ENCODE measurements at places on chromosomes 7 and 10.

DNA sequence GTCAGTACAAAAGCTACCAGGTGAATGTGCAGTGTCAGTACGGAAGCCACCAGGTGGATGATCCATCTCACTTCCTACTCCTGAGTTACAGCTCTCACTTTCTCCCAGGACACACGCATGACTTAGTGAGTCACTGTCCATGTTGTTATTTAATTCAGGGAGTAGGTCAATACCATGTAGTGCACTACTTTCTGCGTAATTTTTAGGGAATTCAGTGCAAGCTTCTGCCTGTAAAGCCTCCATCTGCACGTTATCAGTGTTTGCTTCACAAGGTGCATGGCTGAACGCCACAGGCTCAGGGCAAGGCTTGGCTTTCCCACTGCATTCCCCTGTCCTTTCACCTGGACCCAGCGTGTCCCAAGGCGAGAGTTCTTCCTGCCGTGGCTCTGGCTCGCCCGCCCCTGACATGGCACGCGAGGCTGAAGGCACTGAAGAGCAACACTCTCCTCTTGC, 59.5 kb downstream of the LARP4B start:
- H3K36me3 ChIP-seq: no peaks in the 10 kb centered on the region
- H3K27me3 ChIP-seq: no peaks in the 10 kb centered on the region
- peaks cover 19% of the 10 kb centered on the region for H3K4me1 ChIP-seq
- DNase-seq: no peak
- H3K4me3 ChIP-seq: no peak overlapping the region

DNA sequence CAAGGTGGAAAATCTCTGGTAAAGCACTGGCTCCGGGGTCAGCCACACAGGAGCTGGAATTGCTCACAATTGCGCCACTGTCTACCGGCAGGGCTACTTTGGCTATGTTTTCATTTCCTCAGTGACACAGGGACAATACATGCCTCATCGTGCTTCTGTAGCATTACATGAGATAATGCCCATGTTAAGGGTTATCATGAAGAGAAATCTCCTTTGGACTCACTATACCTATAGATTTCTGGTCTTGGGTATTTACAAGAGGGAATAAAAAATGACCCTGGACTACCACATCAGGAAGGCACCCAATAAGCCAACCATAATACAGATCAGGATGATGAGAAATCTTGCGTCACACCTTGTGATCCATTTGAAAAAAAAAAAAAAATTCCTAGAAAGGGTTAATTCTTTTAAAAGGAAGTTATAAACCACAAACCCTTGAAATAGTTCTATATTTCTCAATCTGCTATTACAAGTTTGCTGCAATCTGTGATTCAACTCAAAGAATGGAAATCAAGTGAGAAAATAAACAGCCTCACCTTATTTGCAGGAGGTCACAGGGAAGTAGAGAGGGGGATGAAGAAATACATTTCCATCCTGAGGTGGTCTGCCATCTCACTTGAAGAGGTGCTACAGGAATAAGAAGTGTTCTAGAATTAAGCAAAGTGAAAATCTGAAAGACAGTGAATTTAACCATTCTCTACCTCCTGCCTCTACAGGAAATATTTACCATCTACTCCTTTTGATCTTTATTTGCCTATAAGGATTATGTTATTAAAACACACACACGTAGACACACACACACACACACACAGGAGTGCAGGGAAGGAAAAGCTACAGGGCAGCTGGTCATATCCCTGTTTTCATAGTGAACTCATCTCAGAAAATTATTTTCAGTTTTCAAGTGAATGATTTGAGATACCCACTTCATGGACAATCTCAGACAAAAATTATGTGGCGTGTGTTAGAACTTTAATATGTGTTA, 231.3 kb upstream of the CELF2 start:
- no peak overlapping the region for H3K27ac ChIP-seq
- H3K36me3 ChIP-seq: no peaks in the 10 kb centered on the region
- H3K4me3 ChIP-seq: no peak overlapping the region
- DNase-seq: peak; percentile 75

- H3K4me1 ChIP-seq: no peaks in the 10 kb centered on the region
- DNase-seq: no peak
- H3K27ac ChIP-seq: no peak overlapping the region
- no peak overlapping the region for H3K4me3 ChIP-seq
- no peaks in the 10 kb centered on the region for H3K27me3 ChIP-seq
These were observed 33.8 kb upstream of the FIS1 start for GRCh38 chr7:101278461-101279292.

- no peaks in the 10 kb centered on the region for H3K36me3 ChIP-seq
- H3K27ac ChIP-seq: no peak overlapping the region
- DNase-seq: no peak
- no peak overlapping the region for H3K4me3 ChIP-seq
These were observed 2.5 kb upstream of the UPK3B start for GRCh38 chr7:76507723-76508406.

DNA sequence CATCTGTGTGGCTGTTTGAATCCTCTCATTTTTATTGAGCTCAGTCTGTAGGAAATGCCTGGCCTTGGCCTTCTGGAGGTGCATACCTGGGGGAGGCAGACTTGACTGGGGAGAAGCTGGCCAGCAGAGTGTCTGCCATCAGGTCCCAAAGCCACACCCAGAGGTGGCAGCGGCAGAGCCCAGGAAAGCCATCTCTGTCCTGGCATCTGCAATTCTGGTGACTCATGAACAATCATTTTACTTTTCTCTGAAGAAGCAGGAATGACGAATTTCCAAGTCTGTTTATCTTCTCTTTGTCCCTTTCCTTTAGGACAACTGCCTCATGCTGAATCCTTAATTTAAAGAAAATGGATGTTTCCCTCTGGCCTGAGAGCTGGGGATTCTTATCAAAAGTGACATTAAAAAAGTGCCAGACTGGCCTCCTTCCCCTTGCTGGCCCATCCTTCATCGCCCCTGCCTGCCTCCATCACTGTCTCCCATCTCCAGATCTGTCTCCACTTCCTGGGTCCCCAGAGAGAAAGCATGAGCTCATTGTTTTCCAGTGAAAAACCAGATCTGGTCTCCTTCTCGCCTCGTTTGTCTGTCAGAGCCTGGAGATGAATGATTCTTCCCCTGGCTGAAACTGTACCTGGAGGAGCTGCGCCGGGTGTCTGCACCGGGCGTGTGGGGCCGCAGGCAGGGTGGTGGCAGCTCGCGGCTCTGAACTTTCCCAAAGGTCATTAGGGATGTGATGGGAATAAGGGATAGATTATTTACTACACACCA, 124.5 kb downstream of the TMEM178B start:
- H3K4me1 ChIP-seq: no peaks in the 10 kb centered on the region
- no peaks in the 10 kb centered on the region for H3K27me3 ChIP-seq
- H3K4me3 ChIP-seq: no peak overlapping the region
- no peak overlapping the region for H3K27ac ChIP-seq

DNA sequence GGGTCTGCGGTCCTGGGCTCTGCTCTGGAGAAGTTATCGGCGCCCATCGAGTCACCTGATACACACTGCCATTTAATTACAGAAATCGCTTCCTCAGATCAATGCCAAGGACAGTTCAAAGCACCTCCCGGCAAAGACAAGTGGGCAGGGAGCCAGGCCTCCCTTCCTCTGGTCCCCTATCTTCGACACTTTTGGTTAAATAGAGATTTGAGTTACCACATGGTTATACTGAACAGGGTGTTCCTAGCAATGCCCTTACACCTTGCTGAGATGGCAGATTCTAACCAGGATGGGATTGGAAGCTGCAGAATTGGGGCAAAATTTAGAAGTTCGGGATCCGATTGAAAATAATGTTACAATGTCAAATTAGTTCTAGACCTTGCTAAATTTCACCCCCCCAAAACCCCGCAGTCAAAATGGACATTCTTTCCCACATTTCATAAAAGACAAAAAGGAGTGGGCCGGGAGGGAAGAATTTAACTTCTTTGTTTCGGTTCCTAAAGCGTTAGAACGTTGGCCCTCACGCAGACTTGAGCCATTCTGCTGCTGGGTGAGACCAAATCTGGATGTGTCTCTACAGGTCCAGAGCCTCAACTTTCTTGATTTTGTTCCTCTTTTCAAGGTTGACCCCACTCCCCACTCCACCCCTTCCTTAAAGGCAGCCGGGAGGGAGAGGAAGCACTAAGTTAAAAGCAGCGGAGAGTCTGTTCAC, 2.2 kb upstream of the DLX5 start:
- peaks cover 94% of the 10 kb centered on the region for H3K27me3 ChIP-seq
- no peak for DNase-seq
- H3K4me1 ChIP-seq: peaks cover 5% of the 10 kb centered on the region
- no peak overlapping the region for H3K27ac ChIP-seq
- no peaks in the 10 kb centered on the region for H3K36me3 ChIP-seq

DNA sequence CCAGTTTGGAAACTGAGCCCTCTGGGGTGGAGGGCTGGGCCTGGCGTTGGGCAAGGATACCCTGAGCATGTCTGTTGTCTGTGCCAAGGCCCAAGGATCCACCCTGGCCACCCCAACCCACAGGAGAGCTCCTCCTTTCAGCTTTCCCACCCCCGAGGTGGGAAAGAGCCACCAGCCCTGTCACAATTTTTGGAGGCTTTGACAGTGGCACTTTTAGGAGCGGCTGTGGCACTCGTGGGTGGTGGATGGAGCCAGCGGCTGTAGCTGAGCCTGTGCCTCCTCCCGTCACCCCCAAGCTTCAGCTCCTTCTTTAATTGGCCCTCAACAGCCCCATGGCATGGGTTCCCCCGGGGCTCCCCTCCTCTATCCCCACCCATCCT, 18.2 kb upstream of the ZNF862 start:
- no peak overlapping the region for H3K27ac ChIP-seq
- DNase-seq: no peak
- H3K27me3 ChIP-seq: no peaks in the 10 kb centered on the region
- H3K36me3 ChIP-seq: no peaks in the 10 kb centered on the region
- no peak overlapping the region for H3K4me3 ChIP-seq

DNA sequence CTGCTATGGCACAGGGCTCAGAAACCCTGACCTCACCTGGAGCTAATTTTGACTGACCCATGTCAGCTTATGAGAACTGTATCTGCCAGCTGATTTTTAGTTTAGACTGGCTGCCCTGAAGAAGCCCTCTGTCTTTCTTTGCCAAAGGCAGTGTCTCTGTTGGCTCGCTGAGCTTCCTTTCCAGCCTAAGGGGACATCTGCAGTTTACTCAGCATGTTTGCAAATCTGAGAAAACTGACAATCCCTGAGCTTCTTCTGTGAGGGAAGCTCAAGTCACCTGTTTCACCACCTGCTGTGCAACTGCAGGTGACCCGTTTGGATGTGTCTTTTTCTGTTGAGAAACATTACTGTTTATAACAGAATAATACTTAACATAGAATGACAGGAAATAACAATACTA, 46.0 kb downstream of the PRKAR2B start:
- H3K4me3 ChIP-seq: no peak overlapping the region
- no peaks in the 10 kb centered on the region for H3K36me3 ChIP-seq
- peaks cover 6% of the 10 kb centered on the region for H3K4me1 ChIP-seq
- H3K27ac ChIP-seq: peak overlapping the region; percentile 29
- no peak for DNase-seq
- no peaks in the 10 kb centered on the region for H3K27me3 ChIP-seq

- no peaks in the 10 kb centered on the region for H3K27me3 ChIP-seq
- no peak overlapping the region for H3K4me3 ChIP-seq
- no peak for DNase-seq
- no peaks in the 10 kb centered on the region for H3K4me1 ChIP-seq
- H3K27ac ChIP-seq: no peak overlapping the region
These were observed 305.5 kb downstream of the DNAJB9 start for GRCh38 chr7:108875139-108875538.

DNA sequence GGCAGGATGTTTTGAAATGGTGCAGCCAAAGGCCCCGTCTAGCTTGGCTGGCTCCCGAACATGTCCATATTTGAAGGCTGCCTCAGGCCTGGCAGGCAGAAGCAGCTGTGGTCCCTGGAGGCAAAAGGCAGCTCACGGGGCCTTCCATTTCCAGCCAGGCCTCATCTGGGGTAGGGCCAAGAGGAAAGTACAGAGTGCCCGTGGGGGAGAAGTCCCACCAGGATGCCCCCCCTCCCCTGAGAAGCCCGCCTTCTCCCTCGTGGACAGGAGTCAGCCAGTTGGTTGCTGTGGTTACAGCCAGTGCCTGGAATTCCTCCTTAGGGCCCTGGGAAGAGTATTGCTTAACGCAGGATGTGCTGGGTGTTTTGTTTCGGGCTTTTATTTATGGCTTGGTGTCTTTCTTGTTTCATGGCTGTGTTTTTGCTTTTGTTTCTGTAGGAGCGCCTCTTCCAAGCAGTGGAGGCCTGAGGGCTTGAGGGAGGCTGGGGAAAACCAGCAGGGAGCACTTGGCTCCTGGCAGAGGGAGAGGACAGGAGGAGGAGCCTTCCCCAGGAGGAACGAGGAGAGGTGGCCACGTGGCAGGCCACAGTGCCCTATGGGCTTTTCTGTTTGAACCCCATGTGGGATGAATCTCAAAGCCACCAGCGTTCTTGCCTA, 45.4 kb downstream of the CHST3 start:
- peak overlapping the region; percentile 50 for H3K27ac ChIP-seq
- peaks cover 6% of the 10 kb centered on the region for H3K4me1 ChIP-seq
- DNase-seq: peak; percentile 100
- no peaks in the 10 kb centered on the region for H3K27me3 ChIP-seq
- H3K4me3 ChIP-seq: no peak overlapping the region

GRCh38 chr10:13877154-13877909, 290.6 kb downstream of the PRPF18 start:
- no peak overlapping the region for H3K4me3 ChIP-seq
- peaks cover 14% of the 10 kb centered on the region for H3K4me1 ChIP-seq
- H3K36me3 ChIP-seq: no peaks in the 10 kb centered on the region
- peak overlapping the region; percentile 73 for H3K27ac ChIP-seq
- no peaks in the 10 kb centered on the region for H3K27me3 ChIP-seq

GRCh38 chr7:75957021-75957736, 37.2 kb downstream of the TMEM120A start:
- H3K27ac ChIP-seq: peak overlapping the region; percentile 1
- H3K27me3 ChIP-seq: no peaks in the 10 kb centered on the region
- no peak overlapping the region for H3K4me3 ChIP-seq
- H3K36me3 ChIP-seq: peaks cover 14% of the 10 kb centered on the region
- peaks cover 9% of the 10 kb centered on the region for H3K4me1 ChIP-seq
- peak; percentile 54 for DNase-seq

GRCh38 chr10:57844387-57844998, 423.2 kb downstream of the IPMK start:
- no peaks in the 10 kb centered on the region for H3K36me3 ChIP-seq
- no peaks in the 10 kb centered on the region for H3K4me1 ChIP-seq
- no peaks in the 10 kb centered on the region for H3K27me3 ChIP-seq
- peak; percentile 1 for DNase-seq
- H3K4me3 ChIP-seq: no peak overlapping the region
- no peak overlapping the region for H3K27ac ChIP-seq

- no peak overlapping the region for H3K27ac ChIP-seq
- no peaks in the 10 kb centered on the region for H3K27me3 ChIP-seq
- H3K4me1 ChIP-seq: no peaks in the 10 kb centered on the region
- H3K4me3 ChIP-seq: no peak overlapping the region
These were observed 93.5 kb upstream of the ZNF804B start for GRCh38 chr7:88665892-88666514.

GRCh38 chr7:31019509-31019908, 32.6 kb upstream of the ADCYAP1R1 start:
- H3K36me3 ChIP-seq: no peaks in the 10 kb centered on the region
- no peak overlapping the region for H3K4me3 ChIP-seq
- H3K27ac ChIP-seq: no peak overlapping the region
- no peaks in the 10 kb centered on the region for H3K27me3 ChIP-seq
